ENCODE measurements at places on chromosomes 6 and 20.
A peak's percentile ranks its signal among the peaks of the same experiment; 100 is the strongest.

DNA sequence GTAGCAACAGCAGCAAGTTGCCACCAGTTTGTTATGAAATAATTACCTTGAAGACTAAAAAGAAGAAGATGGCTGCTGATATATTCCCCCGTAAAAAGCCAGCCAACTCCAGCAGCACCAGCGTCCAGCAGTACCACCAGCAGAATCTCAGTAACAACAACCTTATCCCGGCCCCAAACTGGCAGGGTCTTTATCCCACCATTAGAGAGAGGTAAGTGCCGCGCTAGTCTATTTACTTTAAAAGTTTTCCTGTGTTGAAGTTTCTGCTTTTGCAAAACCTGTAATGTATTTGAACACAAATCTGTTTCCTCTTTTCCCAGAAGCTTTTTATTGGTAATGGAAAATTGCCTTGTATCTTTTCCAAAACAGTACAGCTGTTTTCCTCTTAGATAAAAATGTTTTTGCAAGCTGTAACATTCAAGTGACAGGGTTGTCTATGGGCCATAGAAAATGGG, 725 bp downstream of the BTBD3 start:
- DNase-seq = no peak

- DNase-seq = no peak
Observed at GRCh38 chr20:22402550-22402949, 181.8 kb downstream of the FOXA2 start.

DNA sequence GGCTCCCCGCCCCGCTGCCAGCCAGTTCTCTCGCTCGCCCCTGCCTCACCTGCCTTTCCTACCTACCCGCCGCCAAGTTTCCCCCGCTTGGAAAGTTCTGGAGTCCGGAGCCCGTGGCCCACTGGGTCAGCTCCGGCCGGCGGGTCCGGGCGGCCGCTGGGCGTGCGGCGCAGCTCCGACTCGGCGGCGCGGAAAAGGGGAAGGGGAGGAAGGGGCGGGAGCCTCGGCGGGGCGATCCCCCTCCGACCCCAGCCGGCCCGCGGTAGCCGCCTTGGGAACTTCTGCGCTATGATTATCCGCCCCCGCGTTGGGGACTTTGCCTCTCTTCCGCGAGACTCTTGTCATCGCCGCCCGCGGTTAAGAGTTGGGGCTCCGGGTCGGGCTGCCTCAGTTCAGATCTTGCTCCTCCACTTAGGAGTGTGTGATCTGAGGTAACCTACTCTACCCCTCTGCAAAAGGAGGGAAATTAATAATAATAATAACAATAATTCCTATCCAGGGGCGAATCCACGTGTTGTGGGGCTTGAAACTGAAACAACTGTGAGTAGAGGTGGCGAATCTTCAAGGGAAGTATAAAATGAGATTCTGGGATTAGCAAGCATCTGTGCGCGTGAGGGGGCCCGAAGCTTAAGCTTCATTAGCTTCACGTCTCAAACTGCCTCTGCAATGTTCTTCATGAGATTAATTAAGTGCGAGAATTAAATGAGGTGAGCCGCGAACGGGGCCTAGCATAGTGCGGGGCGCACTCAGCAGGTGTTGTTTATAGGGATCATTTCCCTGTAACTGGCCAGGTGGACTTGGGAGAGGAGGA, 30.8 kb downstream of the SF3B5 start:
- DNase-seq = peak; percentile 86

DNA sequence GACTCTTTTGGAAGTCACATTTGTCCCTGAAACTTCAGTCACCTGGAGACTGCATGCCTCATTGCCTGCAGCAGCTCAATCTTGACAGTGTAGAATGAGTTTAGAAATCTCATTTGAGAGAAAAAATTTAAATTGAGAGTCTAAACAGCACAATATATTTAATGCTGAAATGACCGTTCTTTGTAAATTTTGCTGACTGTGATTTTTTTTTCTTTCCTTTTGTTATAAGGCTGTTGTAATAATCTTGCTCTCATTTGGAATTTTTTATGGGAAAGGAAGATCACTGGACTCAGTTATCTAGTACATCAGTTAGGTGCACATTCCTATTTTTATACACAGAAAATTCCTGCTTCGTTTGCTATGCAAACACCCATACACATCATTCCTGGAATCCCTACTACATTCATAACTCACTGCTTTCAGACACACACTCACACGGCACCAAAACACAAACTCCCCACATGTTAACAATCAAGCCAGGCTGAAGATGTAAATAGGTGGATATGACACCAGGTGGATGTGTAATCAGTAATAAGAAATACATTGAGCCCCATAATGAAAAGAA, 43.8 kb downstream of the PTCHD4 start:
- DNase-seq = no peak

DNA sequence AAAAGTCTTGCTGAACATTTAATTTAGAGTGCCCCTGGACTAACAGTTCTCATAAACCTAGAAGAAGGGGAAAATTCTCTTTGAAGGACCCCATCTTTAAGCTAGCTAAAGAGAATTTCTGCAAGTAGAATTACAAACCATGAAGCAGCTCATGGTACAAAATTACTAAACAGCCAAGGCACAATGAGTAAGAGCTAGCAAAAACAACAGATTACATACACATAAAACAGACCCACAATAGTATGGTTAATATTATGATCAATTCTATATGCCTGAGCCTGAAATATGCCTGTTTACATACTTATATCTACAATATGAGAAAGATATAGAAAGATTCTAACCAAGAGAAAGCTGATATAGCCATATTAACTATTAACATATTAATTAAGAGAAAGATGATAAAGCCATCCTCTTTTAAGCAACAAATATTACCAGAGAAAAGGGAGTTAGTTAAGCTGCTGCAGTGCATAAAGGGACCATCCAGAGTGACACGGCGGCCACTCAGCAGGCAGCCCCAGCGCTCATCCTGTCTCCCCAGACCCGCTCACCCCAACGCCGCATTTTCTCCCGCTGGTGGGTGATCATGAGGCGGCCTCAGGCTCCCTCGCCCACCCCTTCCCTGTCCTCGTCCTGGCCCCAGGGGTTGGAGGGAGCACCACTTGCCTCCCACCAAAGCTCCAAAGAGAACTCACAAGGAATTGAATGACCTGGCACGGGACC, 98.4 kb upstream of the CARMIL1 start:
- DNase-seq = no peak

GRCh38 chr6:142696123-142697000, 248.6 kb downstream of the HIVEP2 start:
- no peak for DNase-seq

GRCh38 chr20:2655331-2656116, 3.1 kb downstream of the NOP56 start:
- no peak for DNase-seq

GRCh38 chr6:87103977-87104601, 9.2 kb upstream of the CGA start:
- DNase-seq = no peak

DNA sequence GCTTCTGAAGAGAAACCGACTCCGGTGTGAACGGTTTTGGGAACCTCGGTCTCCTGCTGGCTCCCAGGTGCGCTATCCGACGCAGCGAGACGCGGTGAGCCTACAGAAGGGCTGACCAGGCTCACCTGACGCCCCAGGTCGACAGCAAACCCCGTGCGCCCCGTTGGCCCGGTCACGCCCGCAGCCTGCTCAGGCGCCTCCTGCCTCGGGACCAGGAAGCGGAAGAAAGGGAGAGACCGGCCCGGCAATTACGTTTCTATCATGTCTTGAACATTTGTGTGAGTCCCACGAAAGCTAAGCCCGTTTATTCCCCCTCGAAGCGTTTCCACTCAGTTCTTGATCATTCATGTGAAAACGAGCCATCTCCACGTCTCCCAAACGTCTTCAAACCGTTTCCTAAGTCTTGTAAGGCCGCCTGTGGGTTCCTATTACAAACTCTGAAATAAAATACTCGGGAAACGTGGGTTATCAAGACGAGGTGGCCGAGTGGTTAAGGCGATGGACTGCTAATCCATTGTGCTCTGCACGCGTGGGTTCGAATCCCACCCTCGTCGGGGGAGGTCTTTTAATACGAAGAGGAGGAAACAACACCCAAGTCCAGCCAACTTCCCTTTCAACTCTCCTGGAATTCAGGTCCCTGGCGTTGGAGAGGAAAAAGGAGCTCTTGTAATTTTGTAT, 150.5 kb upstream of the PRSS16 start:
- DNase-seq = peak; percentile 51

DNA sequence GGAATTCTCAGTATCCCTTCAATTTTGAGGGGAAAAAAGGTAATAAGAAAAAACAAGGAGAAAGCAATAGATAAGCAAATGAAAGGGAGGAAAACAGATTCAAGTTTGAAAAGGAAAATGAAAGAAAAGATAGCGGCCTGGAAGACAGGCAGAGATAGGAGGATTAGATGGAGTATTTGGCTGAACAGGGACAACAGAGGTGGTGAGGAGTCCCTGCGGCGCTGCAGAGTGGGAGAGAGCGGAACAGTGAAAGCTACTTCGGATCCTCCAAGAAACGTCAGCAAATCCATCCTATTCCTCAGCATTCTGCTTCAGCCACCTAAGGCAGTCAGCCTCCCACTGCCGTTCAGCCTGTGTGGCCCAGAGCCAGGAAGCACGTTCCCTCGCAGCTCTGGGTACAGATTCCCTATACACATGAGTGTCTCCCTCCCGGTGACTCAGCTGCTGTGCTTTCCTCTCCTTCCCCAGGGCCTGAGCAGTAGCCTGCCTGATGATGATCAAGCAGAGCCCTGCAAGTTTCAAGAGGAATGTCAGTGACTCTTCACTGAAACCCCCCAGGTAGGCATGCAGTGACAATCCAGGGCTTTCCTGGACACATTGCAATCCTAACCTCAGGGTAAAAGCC, 43.4 kb upstream of the CDYL start:
- no peak for DNase-seq

DNA sequence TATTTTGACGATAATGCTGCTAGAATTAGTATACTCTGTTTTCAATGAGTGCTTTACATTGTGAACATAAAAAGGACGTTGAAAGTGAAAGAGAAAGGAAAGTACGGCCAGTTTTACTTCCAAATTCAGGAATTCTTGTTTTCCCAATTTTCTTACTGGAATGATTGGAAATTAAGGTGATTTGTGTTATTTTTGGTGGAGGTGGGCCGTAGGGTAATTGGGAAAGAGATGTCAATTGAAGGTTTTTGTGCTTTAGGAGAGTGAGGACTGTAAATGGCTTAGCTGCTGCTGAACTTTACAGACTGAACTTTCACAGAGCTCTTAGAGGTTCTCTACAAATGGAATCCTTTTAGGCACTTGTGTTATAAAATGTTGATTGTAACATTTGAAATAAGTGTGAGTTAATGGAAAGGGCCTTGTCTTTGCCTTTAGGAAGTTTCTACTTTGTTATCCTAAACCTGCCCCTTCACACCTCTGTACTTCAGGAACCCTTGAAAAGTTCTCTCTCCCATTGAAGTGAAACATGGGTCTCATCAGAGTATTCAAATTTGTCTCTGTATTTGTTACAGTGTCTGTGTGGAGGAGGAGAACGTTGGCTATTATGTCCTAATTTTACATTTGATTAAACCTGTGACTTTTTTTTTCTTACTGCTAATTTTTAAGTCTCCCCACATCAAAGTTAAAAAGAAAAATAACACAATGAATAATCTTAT, 256.4 kb downstream of the ARID1B start:
- no peak for DNase-seq

- peak; percentile 35 for DNase-seq
Observed at GRCh38 chr6:33702345-33702977, 9.0 kb downstream of the UQCC2 start.
